ENCODE measurements at places on chromosomes 6 and 20.
A peak's percentile ranks its signal among the peaks of the same experiment; 100 is the strongest.

- DNase-seq = no peak
Measured at GRCh38 chr6:19380293-19380692, 456.9 kb upstream of the ID4 start.

DNA sequence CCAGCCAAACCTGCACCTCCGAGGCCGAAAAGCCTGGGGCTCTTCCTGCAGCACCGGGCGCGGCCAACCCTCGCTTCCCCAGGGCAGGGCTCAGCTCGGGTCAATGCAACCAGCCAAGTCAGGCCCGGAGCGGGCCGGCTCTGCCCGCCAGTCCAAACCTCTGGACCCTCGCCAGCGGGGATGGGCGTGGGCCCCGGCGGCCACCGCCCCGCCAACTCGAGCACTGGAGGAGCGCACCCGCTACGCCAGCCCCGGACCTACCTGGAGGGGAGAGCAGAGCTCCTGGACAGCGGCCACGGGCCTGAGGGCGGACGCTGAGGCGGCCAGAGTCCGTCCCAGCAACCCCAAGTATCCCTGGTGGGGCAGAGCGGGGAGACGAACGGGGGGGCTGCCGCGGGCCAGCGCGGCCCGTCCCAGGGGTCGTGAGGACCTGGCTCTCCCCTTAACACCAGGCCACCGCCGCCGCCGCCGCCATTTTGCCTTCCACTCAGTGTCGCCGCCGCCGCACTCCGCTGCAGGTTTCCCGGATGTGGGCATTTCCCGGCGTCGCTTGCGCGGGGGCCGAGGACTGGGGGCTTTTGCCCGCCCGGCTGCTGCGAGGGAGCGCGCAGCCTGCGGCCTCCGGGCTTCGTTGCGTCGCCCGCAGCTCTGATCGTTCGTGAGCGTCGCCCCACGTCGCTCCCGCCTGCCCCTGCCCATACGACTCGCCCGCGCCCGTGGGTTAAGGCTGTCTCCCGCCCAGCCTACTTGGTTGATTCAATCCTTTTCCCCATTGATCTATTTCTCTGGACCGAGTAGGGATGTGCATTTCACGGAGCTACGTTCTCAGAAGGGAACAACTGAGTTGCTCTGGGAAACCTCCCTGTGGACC is at the start of gene LATS1:
Gene LATS1 (minus strand): TSS at position 514 of the 871 bp plus-strand sequence. CDS start 15,975 bp downstream, outside the sequence.
- DNase-seq = peak; percentile 97

GRCh38 chr20:45827030-45827652 is at the start of gene TNNC2:
Gene TNNC2, minus strand, starts transcription at chr20:45827312. Its CDS starts 64 bp downstream, at chr20:45827248.
- no peak for DNase-seq

DNA sequence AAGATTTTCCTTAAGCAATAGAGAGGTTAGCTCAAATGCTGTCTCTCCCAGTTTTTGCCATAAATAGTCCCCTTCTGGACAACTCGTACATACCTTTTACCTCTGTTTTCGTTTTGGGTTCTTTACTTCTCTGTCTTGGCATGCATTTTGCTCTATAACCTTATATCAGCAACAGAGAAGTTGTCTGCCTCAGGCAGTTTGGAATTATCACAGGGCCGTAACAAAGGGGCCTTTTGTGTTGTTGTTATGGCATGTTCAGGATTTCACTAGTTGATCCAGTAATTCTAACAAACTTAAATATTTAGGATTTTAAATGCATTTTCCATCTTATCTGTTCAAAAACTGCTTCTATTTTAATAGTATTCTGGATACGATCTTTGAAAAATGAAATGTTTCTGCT is 259.8 kb downstream of the CD109 start:
- DNase-seq = no peak

DNA sequence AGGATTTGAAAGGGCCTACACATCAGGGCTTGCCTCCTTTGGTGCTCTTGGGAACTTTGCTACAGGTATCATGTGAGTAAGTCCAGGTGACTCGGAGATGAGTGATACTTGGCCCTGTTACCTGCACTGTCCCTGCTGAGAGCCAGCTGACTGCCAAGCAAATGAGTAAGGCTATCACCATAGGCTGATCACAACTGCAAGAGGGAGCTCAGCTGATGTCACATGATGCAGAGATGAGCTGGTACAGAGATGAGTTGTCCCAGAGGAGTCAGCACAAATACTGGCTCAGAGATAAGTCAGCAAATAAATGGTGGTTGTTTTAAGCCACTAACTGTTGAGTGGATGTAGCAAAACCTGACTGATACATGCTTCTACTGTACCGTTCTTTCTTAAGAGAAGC is 41.4 kb downstream of the LAMP5 start:
- no peak for DNase-seq

DNA sequence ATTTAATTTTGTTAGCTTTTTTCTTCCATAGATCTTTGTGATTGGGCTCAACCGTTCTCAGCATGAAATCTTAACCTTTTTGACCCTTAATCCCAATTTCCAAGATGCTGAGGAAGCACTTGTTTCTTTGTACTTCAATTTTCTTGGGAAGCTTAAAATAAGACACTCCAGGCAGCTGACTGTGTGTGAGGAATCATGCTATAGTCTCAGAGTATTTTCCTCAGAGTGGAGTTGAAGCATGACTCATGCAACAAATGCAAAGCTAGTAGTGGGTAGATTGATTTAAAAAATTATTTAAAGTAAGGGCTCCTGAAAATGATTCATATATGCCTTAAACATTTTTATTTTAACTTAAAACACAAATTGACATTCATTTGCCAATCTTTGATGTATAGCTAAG is 168.7 kb downstream of the BTBD3 start:
- no peak for DNase-seq

DNA sequence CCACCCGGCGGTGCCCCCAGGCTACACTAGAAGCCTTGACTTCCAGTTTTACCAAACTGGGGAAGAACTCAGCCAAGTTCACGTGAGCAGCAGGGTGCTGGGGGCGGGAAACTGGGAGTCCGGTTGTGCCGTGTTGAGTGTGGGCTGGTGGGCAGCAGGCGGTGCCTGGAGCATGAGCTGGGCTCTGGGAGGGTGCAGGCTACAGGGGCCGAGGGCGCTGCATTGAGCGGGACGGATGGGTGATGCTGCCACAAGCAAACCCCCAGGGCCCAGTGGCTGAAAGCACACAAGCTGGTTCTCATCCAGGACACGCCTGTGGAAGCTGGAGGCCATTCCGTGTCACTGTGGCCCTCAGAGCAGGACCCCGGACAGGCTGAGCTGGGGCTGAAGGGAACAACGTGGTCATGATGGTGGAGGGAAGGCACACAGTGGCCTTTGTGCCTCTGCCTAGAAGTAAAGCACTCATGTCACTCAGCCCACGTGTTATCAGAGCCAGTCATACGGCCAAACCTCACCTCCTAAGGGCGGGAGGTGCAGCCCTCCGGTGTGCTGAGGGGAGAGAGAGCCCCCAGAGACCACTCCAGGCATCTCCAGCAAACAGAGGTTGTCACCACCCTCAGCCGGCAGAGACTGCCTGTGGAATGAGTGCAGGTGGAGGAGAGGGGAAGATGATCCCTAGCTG is 29.5 kb downstream of the RBM38 start:
- no peak for DNase-seq

DNA sequence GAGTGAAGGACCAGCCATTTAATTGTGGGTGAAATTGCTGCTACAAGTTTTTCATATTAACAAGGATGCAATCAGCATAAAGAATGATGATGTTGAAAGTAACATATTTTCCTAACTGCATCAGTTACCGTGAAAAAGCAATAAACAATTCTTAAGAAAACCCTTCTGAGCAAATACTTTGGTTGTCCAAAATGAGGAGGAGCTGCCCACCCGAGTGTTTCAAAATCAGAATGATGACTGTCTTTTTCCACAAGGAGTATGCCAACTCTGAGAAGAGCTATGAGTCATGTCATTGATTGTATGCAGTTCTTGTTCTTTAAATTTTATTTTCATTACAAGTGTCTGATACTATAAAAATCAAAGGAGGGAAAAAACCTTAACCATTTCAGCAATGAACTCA is 470.5 kb downstream of the COL12A1 start:
- no peak for DNase-seq

GRCh38 chr6:73299151-73299971 is 36.4 kb upstream of the KHDC1 start:
- DNase-seq = no peak

DNA sequence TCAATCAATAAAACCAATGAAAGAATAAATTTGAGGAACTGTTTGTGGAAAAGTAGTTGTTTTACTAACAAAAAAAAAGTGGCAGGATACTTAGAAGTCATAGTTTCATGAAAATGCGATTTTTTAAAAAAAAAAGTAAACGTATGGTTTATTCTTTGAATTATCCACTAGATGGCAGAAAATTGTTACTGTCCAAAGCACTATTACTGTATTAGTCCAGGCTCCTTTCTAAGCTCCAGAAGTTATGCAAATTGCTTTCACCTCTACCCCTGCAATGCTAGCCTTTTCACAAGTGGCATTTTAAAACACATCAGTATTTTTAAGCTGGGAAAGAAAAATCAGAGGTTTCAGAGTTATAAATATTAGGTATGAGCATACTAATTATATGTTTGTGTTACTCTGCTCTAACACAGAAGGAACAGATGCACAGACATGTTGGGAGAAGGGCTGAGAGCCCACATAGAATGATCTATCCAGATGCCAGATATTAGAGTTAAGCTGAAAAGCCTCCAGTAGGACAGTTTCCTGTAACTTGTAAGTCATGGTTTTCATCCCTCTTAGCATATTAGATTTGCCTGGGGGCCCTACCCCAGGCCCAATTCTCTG is 63.9 kb downstream of the FHL5 start:
- no peak for DNase-seq

GRCh38 chr6:160788806-160789205 is 86.8 kb downstream of the PLG start:
- DNase-seq = no peak

DNA sequence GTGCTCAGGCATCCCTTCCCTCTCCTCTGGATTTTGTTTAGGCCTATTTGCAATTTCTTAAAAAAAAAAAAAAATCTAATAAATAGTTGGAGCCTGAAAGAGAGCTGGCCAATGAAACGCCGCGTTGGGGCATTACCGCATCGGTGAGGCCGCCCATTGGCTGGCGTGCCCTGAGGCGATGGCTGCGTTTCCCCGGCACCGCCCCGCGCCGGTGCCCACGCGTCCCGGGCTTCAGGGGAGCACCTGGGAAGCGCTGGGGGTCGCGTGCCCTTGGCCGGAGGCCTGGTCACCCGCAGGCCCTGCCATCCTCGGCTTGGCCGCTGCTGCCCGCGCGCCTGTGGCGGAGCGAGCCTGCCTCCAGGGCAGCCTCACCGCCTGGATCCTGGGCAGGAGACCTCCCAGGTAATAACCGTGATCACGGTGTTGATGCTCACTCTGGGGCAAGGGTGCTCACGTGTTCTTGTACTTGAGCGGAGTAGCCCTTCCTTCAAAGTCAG is 155.4 kb downstream of the NRN1 start:
- DNase-seq = peak; percentile 47

GRCh38 chr20:13790708-13791107 is 5.9 kb downstream of the NDUFAF5 start:
- no peak for DNase-seq

GRCh38 chr6:43836507-43837240 is 66.7 kb downstream of the VEGFA start:
- DNase-seq = no peak

GRCh38 chr6:43078691-43079090 is 2.6 kb downstream of the PTK7 start:
- no peak for DNase-seq

- no peak for DNase-seq
Measured at GRCh38 chr20:20206788-20207187, 154.5 kb downstream of the CFAP61 start.

GRCh38 chr20:38184101-38184500 is 19.0 kb upstream of the TGM2 start:
- no peak for DNase-seq

GRCh38 chr6:37607944-37608343 is 89.7 kb downstream of the MDGA1 start:
- DNase-seq = no peak

DNA sequence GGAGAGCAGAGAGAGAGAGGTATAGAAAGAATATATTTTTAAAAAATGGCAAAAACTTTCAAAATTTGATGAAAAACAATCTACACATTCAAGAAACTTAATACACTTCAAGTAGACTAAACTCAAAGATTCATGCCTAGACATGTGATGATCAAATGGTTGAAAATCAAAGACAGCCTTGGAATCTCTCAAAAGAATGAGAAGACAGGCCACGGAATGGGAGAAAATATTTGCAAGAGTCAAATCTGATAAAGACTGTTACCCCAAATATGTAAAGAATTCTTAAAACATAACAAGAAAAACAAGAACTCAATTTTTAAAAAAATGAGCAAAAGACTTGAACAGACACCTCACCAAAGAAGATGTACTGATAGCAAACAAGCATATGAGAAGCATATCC is 49.7 kb downstream of the THEMIS start:
- no peak for DNase-seq

DNA sequence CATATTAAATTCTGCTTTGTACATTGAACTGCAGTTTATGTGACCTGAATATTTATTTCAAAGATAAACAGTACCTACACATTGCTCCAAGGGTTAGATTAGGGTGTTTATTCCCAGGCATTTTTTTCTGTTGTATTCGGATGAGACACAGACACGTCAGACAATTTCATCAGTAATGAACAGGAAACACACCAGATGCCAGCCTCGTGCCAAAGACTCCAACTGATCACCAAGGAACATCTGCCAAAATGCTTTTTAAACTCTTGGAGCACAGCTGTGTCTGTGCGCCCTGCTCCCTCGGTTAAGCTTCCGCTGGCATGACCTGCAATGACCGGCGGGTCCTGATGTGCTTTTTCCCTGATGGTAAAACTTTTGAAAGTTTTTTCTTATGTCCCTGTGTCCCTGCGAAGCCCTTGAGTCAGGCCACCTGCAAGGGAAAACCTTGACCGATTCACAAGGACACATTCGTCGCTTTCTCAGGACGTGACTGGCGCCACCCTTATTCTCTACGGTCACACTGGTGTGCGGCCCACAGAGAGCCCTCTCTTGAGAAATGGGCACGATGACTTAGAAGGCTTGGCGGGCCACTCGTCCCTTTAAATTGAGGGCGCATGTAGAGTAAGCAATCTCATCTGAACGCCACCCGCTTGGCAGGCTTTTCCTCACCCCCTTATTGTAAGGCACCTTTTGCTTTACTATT is 173.9 kb downstream of the QKI start:
- no peak for DNase-seq

- DNase-seq = no peak
Measured at GRCh38 chr20:59063358-59064213, 21.0 kb upstream of the PRELID3B start.

GRCh38 chr6:132713352-132714134 is at the start of gene VNN1:
Gene VNN1, minus strand, starts transcription at chr6:132714055. Its CDS starts 20 bp downstream, at chr6:132714035.
- no peak for DNase-seq

DNA sequence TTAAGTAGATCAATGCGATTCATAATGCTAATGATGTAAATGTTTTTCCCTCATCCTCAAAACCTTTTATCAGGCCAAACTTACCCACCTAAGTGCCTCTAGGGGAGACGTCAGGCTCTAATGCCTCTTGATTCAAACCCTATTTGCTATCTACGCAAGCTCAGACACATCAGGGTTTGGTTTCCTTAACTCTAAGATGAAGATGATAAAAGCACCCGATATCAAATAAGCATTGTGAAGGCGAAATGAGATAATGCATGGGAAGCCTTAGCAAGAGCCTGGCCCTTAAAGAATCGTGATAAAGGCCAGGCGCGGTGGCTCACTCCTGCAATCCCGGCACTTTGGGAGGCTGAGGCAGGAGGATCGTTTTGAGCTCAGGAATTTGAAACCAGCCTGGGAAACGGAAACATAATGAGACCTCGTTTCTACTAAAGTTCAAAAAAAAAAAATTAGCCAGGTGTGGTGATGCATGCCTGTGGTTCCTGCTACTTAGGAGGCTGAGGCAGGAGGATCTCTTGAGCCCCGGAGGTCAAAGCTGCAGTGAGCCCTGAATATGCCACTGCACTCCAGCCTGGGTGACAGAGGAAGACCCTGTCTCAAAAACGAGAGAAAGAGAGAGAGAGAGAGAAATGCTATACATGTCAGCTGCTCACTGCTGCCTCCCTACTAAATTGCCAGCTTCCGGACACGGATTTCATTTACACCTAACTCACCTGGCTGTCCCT is 13.5 kb downstream of the CNKSR3 start:
- no peak for DNase-seq
